ENCODE measurements at places on chromosomes 12 and 14.

- no peak for DNase-seq
These were observed 594 bp upstream of the EXOC3L4 start for GRCh38 chr14:103093856-103094405.

DNA sequence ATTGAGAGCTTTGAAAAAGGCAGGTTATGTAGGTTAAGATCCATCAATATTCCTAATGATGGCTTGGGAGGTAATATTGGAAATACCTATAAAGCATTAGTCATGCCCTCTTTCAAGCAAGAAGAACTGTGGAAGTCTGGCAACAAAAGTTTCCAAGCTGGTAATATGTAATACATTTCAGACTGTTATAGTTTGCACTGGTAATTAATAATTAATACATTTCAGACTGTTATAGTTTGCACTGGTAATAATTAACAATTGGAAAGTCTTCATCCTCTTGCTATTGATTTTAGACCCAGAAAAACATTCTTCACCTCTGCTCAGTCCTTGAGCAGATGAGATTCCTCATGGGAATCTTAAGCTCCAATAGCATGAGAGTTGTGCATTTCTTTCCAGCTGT is 29.0 kb upstream of the WDR89 start:
- DNase-seq: no peak

DNA sequence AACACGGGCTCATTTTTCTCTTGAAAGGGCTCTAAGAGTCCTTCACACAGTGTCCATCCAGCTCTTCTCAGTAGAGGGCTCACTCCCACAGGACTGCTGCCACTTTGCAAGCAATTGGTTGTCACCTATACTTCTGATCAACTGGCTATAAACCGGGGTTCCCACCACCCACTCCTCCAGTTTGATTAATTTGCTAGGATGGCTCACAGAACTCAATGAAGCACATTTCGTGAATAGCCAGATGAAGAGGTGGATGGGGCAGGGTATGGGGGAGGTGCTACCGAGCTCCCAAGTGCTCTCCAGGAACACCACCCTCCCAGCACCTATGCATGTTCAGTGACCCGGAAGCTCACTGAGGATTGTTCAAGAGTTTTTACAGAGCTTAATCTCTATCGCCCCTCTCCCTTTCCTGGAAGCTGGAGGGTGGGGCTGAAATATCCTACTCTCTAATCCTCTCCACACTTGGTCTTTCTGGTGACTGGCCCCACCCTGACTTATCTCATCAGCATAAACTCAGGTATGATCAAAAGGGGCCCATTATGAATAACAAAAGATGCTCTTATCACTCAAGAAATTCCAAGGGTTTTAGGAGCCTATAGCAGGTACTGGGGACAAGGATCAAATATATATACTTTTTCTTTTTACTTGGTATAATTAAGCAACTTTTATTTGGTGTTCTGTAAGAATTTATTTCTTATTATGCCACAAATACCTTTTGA is 13.9 kb upstream of the EGLN3 start:
- no peak for DNase-seq

DNA sequence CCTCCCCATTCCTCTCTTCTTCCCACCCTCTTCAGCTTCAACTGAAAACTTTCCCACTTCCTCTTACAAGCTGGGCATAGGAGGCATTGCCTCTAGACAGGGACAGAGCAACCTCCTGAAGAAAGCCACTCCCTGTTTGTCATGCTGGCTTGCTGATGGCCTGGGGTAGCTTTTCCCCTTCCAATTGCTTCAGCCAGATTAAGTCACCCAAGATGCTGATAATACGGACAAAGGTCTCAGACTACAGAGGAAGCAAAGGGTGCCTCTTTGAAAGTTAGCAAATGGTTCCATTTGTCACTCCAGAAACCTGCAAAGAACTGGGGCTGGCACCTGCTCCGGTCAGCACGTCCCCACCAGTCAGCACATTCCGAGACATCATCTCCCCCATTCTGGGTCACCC is 6.0 kb downstream of the KRT2 start:
- no peak for DNase-seq

- DNase-seq: no peak
These were observed 18.5 kb upstream of the TBPL2 start for GRCh38 chr14:55458800-55459515.
